T-helper 9 cell (primary cell): ENCODE measurements at places on chromosomes 1 and 21.

DNA sequence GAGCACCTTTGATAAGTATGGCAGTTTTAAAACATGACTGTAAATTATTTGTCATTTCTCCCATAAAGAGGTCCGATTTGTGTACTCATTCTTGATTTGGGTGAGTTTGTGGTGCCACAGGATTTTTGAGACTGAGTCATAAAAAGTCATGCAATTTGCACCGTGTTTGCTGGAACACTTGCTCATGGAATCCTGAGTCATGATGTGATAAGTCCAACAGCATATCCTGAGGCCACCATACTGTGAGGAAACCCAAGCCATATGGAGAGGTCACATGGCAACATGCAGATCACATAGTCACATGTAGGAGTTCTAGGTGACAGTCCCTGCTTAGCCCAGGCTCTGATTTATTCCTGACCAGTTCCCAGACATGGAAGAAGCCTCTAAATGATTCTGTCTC is 40.8 kb upstream of the PRRX1 start:
- no peak for DNase-seq

- DNase-seq: peak; percentile 7
These were observed 798 bp downstream of the ZBED6 start for GRCh38 chr1:203796236-203796605.

DNA sequence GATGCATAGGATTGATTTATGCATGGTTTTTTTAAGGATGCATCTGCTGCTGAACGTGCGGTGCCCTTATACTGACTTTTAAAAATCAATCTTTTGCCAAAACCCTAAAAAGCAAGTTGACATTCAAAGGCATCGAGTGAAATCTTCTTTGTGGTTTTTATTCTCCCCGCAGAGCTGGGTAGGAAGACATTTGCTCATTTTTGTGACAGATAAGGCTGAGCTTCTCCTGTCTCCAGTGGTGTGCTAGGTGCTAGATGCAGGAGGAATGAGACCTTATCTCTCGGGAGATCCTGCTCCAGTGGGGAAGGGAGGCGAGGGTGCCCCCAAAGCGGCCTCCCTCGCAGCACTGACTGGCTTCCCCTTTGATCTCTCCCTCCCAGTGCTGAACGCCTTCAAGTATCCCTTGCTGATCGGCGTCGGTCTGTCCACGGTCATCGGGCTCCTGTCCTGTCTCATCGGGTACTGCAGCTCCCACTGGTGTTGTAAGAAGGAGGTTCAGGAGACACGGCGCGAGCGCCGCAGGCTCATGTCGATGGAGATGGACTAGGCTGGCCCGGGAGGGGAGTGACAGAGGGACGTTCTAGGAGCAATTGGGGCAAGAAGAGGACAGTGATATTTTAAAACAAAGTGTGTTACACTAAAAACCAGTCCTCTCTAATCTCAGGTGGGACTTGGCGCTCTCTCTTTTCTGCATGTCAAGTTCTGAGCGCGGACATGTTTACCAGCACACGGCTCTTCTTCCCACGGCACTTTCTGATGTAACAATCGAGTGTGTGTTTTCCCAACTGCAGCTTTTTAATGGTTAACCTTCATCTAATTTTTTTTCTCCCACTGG is 14.9 kb upstream of the CD101 start:
- DNase-seq: peak; percentile 11

GRCh38 chr1:158445376-158445775 is 16.3 kb upstream of the OR10K1 start:
- DNase-seq: no peak

- no peak for DNase-seq
These were observed 53.2 kb downstream of the NCAM2 start for GRCh38 chr21:21051109-21052055.

DNA sequence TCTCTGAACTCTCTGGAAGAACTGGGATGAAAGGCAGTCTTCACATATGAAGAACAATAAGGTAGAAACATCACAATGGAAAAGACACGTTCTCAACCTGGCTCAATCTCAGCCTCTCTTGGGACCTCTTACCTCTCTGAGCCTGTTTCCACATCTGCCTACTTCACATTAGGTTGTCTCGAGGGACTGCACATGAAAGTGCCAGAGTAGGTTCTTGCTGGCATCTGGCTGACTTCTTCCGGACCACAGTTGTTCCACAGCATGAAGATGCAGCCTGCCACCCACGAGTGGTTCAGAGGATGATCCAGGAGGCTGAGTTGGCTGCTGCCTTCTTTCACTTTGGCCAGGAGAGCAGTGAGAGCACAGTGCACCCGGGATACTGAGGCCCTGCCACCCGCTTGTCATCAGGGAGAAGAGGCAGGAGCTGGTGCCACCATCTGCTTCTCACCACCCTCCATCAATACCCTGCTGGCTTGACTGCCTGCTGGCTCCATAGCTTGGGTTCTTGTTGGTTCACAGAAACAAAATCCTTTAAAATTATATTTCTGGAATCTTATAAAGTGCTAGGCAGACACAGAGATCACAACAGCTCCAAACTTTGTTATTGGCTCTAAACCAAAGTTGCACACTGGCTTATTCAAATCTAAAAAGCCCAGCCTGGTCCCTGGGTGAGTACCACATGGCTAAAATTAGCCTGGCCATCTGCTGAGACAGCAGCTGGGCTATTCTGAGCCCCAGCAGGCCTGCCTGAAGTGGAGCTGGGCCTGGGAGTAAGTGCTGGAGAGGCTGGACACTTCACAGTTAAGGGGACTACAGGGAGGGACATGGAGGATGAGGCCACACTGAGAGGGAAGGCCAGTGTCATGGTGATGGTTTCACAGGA is 46.9 kb upstream of the LIN9 start:
- no peak for DNase-seq

DNA sequence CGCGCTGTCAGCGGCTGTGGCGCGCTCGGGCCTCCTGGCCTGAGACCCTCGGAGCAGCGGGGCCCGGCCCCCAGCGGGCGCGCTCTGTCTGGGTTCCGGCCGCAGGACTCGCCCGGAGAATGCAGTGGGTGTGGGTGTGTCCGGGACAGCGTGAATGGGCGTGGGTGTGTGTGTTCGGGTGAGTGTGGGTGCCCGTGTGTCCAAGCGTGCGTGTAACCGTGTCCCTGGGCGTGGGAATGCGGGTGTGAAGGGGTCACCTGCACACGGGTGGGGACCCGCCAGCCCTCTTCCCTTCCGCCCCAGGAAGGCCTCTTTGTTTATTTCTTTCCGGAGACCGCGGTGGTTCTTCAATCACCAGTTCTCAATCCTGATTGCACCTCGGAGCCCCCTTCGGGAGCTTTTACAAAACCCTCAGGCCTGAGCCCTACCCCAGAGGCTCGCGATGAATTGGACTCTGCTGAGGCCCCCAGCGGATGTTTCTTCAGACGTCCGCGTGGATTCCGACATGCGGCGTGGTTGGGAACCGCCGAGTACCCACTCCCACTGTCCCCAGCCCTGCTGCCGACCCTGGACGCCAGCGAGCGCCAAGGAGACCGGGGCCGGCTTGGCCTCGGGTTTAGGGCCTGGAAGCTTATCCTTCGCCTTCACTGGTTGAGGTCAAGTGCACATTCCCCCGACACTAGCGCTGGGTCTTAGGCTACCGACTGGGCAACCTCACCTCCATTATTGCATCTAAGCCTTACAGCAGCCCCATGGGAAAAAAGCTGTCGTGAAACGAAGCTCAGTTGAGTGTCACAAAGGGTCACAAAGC is 19.3 kb downstream of the SERTAD4 start:
- DNase-seq: no peak

GRCh38 chr21:14923468-14923867 is 141.3 kb downstream of the NRIP1 start:
- no peak for DNase-seq
